ENCODE measurements at places on chromosomes 12 and 14. TPM values are rescaled to one million over a fixed set of nuclear protein-coding genes. Genes with fewer than 3 reads are reported as not detected.

DAO gene
- 0.24 TPM for polyA plus RNA-seq

LRP1-AS gene
- not detected for polyA plus RNA-seq

KDM5A gene
- 16.9 TPM for polyA plus RNA-seq

LRRK2 gene
- polyA plus RNA-seq, result 18.6 TPM

CCDC197 gene
- not detected for polyA plus RNA-seq

OR6C74 gene
- not detected for polyA plus RNA-seq

RFX4 gene
- 90.3 TPM for polyA plus RNA-seq

CCDC88C gene
- polyA plus RNA-seq, result 20.8 TPM

COPS7A gene
- polyA plus RNA-seq, result 98.0 TPM

PTCSC3 gene
- not detected for polyA plus RNA-seq

CAPRIN2 gene
- 68.3 TPM for polyA plus RNA-seq

PLEKHH1 gene
- polyA plus RNA-seq, result 52.9 TPM

Measured in spinal cord (tissue), 10 donors.